SW 1271 (cell line): ENCODE measurements at places on chromosomes 7 and 10.

- no peak for DNase-seq
Observed at GRCh38 chr7:23105086-23105643, 420 bp upstream of the KLHL7 start.

GRCh38 chr7:77729574-77730348 is 33.5 kb downstream of the RSBN1L start:
- DNase-seq = no peak

- DNase-seq = no peak
Observed at GRCh38 chr7:155665079-155665956, 20.9 kb downstream of the RBM33 start.

GRCh38 chr10:132365102-132365501 is 31.9 kb upstream of the PWWP2B start:
- DNase-seq = no peak

DNA sequence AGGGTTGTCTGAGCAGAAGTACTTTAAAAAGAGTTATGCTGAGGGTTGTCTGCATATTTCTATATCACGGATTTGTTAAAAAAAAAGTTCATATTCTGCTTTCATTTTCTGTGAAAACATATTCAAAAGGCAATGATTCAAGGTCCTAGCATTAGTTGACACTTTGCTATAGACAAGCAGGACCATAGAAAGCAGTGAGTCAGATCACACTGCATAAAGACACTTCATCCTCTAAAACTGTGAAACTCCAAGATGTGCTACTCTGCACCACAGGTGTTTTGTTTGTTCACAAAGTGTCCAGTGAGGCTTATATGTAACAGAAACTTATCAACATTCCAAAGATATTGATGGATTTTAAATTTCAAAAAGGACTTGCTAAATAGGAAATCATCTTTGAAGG is 47.0 kb downstream of the SPAM1 start:
- no peak for DNase-seq

- DNase-seq = no peak
Observed at GRCh38 chr10:125111118-125111727, 49.1 kb downstream of the CTBP2 start.

DNA sequence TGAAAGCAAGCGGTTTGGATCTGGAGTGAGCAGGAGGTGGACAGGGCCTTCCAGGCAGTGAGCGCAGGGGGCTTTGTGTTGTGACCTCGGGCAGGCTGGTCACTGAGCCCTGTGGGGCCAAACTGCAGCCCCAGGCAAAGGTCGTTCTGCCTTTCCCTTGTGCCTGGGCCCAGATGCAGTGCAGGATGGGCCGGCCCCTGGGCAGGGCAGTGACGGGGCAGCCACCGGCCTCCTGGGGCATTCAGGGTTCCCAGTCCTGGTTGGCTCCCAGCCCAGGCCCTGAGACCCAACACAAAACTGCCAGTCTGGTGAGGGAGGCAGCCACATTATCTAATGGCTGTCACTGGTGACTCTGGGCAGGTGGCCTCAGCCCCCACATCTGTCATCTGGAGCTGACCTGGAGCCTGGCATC is 7.1 kb downstream of the ARPC1B start:
- DNase-seq = no peak

GRCh38 chr7:107856806-107857540 is 34.0 kb upstream of the DLD start:
- DNase-seq = no peak

- DNase-seq = no peak
Observed at GRCh38 chr7:135459951-135460567, 49.8 kb downstream of the CNOT4 start.

GRCh38 chr7:80630608-80631405 is 7.6 kb upstream of the CD36 start:
- DNase-seq = no peak

DNA sequence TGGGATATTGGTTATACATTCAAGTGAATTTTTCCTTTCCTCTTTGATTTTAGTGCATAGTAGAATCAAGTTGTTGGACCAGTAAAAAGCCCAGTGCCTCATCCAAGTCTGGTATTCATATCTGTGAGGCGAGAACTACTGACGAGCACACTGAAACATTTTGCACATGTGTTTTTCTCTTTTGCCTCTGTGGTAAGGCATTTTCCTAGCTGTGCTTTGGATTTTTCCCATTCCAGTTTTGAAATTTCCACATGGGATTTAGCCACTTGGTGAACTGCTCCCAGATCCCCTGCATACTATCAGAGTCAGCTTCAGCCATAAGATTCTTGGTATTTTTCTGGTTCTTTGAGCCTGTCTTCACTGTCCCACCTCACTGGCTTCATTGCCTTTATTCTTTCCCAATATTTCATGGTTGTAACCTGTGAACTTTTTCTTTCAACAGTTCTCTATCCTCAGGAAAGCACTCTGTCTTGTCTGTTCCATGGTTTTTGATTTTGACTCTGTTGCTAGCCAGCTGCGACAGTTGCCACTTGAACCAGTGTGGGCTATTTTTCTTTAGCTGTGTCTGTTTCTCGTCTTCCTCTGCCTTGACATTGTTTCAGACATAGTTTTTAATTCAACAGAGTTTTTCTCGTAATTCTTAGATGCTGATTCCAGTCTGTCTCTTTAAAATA is 239.0 kb downstream of the REEP3 start:
- no peak for DNase-seq

DNA sequence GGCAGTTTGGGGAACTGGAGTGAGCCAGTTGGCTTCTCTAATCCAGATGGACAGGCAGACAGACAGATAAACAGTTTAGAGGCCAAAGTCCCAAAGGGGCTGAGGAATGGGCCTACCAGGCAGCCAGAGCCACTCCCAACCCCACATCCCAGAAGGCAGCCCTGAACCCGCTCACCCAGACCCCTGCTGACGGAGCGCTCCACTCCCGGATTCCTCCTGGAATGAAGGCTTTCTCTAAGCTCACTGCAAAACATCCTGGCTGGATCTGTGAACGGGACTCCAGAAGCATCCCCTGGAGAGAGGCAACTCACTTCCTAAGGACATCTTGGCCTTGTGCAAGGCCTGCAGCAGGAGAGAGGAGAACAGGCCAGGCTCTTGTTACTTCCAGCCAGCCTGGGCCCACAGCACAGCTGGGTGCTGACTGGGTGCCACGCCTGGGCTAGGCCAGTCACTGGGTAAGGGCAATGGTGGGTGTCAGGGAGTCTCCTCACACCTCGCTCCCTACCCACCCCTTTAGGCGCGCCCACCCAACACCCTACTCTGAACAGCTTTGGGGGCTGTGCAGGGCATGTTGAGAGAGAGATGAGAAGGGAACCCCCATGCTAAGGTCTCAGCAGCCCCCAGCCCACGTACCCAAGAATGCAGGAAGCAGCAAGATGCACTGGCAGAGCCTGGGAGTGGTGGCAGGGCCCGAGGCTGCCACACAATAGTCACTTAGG is 168.6 kb upstream of the ZMIZ1 start:
- no peak for DNase-seq
